Osteoblast (primary cell): ENCODE measurements at places on chromosomes 1 and 21. TPM values are rescaled to one million over a fixed set of nuclear protein-coding genes. Genes with fewer than 3 reads are reported as not detected.

GRCh38 chr1:74504125-74504932 lies 8.1 kb downstream of the LRRC53 start:
- no peaks in the 10 kb centered on the region for H3K36me3 ChIP-seq

- peak; percentile 93 for DNase-seq
- H3K27me3 ChIP-seq = no peaks in the 10 kb centered on the region
- H3K27ac ChIP-seq = peak overlapping the region; percentile 71
- H3K4me3 ChIP-seq = peak overlapping the region; percentile 85
- peaks cover 34% of the 10 kb centered on the region for H3K4me1 ChIP-seq
Measured at GRCh38 chr21:44012474-44013379, 618 bp downstream of the TRAPPC10 start.

DNA sequence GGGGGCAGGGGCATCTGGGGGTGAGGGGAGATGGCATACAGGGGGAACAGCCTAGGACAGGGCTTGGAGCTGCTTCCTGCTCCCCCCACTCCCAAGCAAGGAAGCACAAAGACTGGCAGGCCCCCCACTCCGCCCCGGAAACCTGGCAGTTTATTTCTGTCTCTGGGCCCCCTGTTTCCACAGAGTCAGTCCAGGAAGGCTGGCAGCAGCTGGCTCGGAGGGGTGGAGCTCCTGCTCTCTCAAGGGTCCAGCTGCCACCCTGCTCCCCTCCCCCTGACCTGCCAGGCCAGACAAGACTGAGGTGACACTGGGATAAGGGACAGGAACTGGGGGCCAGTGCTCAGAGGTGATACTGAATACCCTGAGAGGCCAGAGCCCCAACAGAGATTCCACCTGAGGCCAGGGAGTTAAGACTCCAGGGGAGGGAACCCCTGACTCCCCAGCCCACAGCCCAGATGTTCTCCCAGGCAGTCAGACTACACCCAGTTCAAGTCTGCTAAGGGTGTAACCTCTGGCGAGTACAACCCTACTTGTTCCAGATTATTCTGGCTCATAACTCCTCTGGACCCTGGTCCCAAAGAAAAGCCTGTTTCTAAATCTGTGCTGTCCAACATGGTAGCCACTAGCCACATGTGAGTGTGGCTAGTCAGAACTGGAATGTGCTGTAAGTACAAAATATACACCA lies 26.3 kb downstream of the AHDC1 start:
- peaks cover 54% of the 10 kb centered on the region for H3K4me1 ChIP-seq
- DNase-seq = no peak
- no peaks in the 10 kb centered on the region for H3K27me3 ChIP-seq
- H3K27ac ChIP-seq = peak overlapping the region; percentile 7
- H3K36me3 ChIP-seq = no peaks in the 10 kb centered on the region
- H3K4me3 ChIP-seq = no peak overlapping the region

GRCh38 chr1:111454859-111455641 lies 5.8 kb downstream of the ATP5PB start:
- H3K36me3 ChIP-seq = peaks cover 56% of the 10 kb centered on the region
- H3K4me1 ChIP-seq = peaks cover 4% of the 10 kb centered on the region
- DNase-seq = no peak
- no peak overlapping the region for H3K4me3 ChIP-seq
- H3K27ac ChIP-seq = no peak overlapping the region
- H3K27me3 ChIP-seq = no peaks in the 10 kb centered on the region

DNA sequence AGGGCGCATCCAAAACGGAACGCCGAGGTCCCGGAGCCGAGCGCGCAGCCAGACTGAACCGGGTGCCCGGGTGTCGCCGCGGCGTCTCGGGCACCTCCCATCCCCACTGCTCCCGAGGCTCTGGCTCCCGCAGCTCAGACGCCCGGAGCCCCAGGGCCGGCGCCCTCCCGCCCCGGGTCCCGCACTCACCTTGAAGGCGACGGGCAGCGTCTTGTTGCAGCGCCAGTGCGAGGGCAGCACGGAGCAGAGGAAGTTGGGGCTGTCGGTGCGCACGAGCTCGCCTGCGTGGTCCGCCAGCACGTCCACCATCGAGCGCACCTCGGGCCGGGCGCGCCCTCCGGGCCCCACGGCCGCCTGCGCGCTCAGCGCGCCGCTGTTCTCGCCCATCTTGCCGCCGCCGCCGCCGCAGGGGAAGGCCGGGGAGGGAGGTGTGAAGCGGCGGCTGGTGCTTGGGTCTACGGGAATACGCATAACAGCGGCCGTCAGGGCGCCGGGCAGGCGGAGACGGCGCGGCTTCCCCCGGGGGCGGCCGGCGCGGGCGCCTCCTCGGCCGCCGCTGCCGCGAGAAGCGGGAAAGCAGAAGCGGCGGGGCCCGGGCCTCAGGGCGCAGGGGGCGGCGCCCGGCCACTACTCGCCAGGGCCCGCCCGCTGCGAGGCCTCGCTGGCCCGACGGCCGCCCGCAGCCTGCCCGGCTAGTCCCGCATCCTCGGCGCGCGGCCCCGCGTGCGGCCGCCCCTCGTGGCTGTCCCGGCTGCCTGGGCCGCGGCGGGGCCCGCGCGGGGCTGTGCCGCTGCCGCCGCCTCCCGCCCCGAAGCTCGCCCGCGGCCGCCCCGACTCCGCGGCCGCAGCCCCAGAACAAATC lies 447 bp downstream of the RUNX3 start:
- peaks cover 7% of the 10 kb centered on the region for H3K27me3 ChIP-seq
- H3K27ac ChIP-seq = no peak overlapping the region
- no peaks in the 10 kb centered on the region for H3K36me3 ChIP-seq
- H3K4me3 ChIP-seq = peak overlapping the region; percentile 65
- H3K4me1 ChIP-seq = no peaks in the 10 kb centered on the region

GRCh38 chr1:7549277-7550161 lies 221.6 kb upstream of the VAMP3 start:
- peak overlapping the region; percentile 22 for H3K4me3 ChIP-seq
- no peaks in the 10 kb centered on the region for H3K27me3 ChIP-seq
- H3K27ac ChIP-seq = peak overlapping the region; percentile 86
- no peaks in the 10 kb centered on the region for H3K36me3 ChIP-seq

DNA sequence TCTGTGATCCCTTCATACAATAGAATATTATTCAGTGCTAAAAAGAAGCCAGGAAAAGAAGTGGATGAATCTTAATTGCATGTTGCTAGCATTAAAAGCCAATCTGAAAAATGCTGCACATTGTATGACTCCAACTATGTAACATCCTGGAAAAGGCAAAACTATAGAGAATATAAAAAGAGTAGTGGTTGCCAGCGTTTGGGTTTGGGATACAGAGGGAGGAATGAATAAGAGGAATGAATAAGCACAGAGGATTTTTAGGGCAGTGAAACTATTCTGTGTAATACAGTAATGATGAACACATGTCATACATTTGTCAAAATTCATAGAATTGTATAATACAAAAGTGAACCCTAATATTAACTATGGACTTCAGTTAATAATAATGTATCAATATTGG lies 42.5 kb downstream of the GPR88 start:
- no peak overlapping the region for H3K4me3 ChIP-seq
- no peaks in the 10 kb centered on the region for H3K27me3 ChIP-seq
- H3K27ac ChIP-seq = no peak overlapping the region
- H3K4me1 ChIP-seq = peaks cover 25% of the 10 kb centered on the region

- H3K36me3 ChIP-seq = no peaks in the 10 kb centered on the region
- peak; percentile 90 for DNase-seq
- H3K4me3 ChIP-seq = no peak overlapping the region
- no peak overlapping the region for H3K27ac ChIP-seq
- peaks cover 24% of the 10 kb centered on the region for H3K4me1 ChIP-seq
- H3K27me3 ChIP-seq = no peaks in the 10 kb centered on the region
Measured at GRCh38 chr1:159891275-159892157, 8.4 kb downstream of the CFAP45 start.

GRCh38 chr1:65793359-65793732 lies 651 bp downstream of the PDE4B start:
- no peaks in the 10 kb centered on the region for H3K36me3 ChIP-seq
- H3K4me3 ChIP-seq = peak overlapping the region; percentile 82
- peak; percentile 76 for DNase-seq
- H3K4me1 ChIP-seq = peaks cover 17% of the 10 kb centered on the region

DNA sequence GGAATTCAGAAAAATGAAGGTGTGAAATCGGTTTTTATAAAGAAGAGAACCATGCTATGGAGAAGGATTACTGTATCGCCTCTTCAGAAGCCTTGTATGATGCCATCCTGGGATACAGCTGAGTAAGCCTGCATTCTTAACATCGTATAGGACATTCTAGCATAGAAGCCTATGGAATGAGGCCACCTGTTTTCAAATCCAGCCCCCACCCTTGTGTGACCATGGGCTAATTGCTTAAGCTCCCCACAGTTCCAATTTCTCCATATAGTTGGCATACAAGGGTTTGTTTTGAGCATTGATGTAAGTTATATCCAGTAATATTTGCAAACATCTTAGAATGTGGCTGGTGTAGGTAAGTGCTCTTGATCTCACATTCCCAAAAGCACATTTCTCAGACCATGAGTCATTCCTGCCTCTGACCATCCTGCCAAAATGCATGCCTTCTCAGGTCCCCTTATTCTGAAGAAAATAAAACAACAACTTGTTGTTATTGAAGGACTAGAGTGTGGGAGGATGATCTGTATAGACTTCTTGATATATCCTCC lies 1.5 kb downstream of the OR14A2 start:
- no peaks in the 10 kb centered on the region for H3K4me1 ChIP-seq
- H3K27ac ChIP-seq = no peak overlapping the region
- no peak overlapping the region for H3K4me3 ChIP-seq
- H3K27me3 ChIP-seq = no peaks in the 10 kb centered on the region
- DNase-seq = no peak
- no peaks in the 10 kb centered on the region for H3K36me3 ChIP-seq

GRCh38 chr1:233412812-233413211 lies 85.3 kb downstream of the MAP3K21 start:
- H3K27ac ChIP-seq = no peak overlapping the region
- no peaks in the 10 kb centered on the region for H3K27me3 ChIP-seq
- no peak overlapping the region for H3K4me3 ChIP-seq
- no peaks in the 10 kb centered on the region for H3K36me3 ChIP-seq
- DNase-seq = no peak

DNA sequence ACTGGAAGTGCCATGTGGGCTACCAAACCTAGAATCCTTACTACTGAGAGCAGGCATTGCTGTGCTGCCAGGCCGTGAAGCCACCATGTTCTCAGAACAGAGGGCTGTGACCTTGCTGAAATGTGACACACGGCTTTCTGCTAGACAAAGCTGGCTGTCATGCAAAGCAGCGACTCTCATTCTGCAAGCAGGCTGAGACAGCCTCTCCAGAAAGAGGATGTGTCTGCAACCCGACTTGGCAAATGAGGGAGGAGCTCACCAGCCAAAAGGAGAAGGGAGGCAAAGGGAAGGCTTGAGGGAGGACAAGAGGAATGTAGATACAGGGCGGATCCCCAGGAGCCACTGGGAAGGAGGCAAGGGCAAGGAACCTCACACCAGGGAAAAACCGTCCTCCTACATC lies 85.7 kb upstream of the KRTAP19-8 start:
- H3K27me3 ChIP-seq = no peaks in the 10 kb centered on the region
- DNase-seq = no peak
- no peaks in the 10 kb centered on the region for H3K4me1 ChIP-seq
- H3K4me3 ChIP-seq = no peak overlapping the region
- H3K27ac ChIP-seq = no peak overlapping the region

- no peaks in the 10 kb centered on the region for H3K27me3 ChIP-seq
- H3K36me3 ChIP-seq = no peaks in the 10 kb centered on the region
- H3K4me1 ChIP-seq = no peaks in the 10 kb centered on the region
- H3K27ac ChIP-seq = no peak overlapping the region
- DNase-seq = peak; percentile 86
Measured at GRCh38 chr1:53689223-53689622, 49.7 kb downstream of the GLIS1 start.

DNA sequence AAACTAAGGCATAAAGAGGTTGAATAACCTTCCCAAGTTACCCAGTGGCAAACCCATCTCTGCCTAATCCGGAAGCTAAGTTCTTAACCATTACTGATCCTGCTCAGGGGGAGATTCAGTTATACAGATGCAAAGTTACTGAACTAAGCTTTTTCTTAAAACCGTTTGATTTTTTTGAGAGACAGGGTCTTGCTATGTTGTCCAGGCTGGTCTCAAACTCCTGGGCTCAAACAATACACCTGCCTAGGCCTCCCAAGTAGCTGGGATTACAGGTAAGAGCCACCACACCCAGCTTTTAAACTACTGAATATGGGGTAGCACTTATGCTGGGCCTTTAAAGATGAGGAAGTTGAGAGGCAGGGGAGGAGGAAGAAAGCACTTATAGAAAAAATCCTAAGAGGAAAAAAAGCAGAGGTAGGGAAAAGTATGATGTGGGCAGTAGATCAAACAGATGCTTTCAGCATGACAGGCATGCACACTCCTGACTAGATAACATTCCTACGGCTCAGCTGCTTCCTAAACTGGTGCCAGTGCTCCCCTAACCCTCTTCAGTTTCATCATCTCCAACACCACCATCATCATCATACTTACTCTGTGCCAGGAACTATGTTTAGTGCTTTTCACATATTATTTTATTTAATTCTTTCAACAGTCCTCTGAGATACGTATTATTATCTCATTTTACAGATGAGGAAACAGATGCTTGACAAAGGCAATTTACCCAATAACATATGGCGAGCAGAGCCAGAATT lies 5.8 kb downstream of the PAFAH2 start:
- peaks cover 4% of the 10 kb centered on the region for H3K36me3 ChIP-seq
- no peaks in the 10 kb centered on the region for H3K27me3 ChIP-seq
- H3K4me3 ChIP-seq = no peak overlapping the region
- H3K4me1 ChIP-seq = peaks cover 12% of the 10 kb centered on the region
- DNase-seq = no peak

DNA sequence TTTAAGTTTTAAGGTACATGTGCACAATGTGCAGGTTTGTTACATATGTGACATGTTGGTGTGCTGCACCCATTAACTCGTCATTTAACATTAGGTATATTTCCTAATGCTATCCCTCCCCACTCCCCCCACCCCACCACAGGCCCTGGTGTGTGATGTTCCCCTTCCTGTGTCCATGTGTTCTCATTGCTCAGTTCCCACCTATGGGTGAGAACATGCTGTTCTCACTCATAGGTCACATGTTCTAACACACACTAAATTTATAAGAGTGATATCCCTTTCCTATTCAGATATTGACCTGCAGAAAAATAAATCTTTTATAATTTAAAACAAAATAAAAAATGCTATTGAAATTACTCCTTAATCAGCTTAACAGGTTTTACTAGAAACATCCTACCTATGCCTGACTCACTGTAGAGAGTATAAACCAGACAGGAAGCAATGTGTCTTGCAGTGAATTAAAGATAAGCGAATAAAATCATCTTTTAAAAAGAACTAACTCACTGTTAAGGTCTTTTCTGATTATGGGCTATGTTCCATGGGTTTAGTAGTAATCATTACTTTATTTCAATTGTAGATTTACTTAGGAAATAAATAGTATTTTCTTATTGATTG lies 82.0 kb upstream of the DPH5 start:
- no peak overlapping the region for H3K27ac ChIP-seq
- H3K27me3 ChIP-seq = no peaks in the 10 kb centered on the region
- H3K36me3 ChIP-seq = no peaks in the 10 kb centered on the region
- DNase-seq = no peak

GRCh38 chr21:37001441-37001840 lies 5.1 kb upstream of the RIPPLY3 start:
- H3K4me3 ChIP-seq = no peak overlapping the region
- H3K36me3 ChIP-seq = no peaks in the 10 kb centered on the region
- no peak overlapping the region for H3K27ac ChIP-seq
- DNase-seq = no peak
- H3K27me3 ChIP-seq = peaks cover 12% of the 10 kb centered on the region

Gene KCNE2
- total RNA-seq = not detected in 2 replicates

Gene DCST2
- total RNA-seq = not detected in 2 replicates

Gene NR0B2
- total RNA-seq = not detected in 2 replicates

Gene AMPD1
- not detected in 2 replicates for total RNA-seq

Gene JUN
- total RNA-seq = 46.9 and 48.9 TPM in 2 replicates

Gene AKNAD1
- total RNA-seq = not detected in 2 replicates

Gene NPR1
- under 0.01 TPM in 1 of 2 replicates, not detected in the other for total RNA-seq

Gene BCL2L15
- total RNA-seq = 0.29 and 0.36 TPM in 2 replicates

Gene S100A7A
- total RNA-seq = not detected in 2 replicates

Gene SLC9A1
- total RNA-seq = 6.2 and 7.6 TPM in 2 replicates
